H9 (cell line): ENCODE measurements at places on chromosomes 16 and 17.
A peak's percentile ranks its signal among the peaks of the same experiment; 100 is the strongest.

DNA sequence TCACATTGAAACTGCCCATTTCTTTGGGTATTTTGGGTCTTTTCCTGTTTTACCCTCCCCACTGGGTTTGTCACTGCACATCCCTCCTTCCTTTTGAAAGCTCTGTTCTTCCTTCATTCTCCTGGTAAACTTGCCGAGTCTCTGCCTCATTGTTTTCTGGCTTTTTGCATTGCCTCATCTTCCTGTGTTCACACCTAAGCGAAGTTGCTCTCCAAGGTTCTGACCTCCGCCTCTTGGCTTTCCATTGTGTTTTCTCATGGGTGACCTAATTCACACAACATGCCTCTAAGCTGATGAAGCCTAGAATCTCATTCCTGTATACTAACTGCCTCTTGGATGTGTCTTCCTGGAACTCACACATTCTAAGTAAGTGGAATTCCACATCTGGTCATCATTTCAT, 1096.1 kb upstream of the EEF2KMT start:
- peak; percentile 81 for DNase-seq

DNA sequence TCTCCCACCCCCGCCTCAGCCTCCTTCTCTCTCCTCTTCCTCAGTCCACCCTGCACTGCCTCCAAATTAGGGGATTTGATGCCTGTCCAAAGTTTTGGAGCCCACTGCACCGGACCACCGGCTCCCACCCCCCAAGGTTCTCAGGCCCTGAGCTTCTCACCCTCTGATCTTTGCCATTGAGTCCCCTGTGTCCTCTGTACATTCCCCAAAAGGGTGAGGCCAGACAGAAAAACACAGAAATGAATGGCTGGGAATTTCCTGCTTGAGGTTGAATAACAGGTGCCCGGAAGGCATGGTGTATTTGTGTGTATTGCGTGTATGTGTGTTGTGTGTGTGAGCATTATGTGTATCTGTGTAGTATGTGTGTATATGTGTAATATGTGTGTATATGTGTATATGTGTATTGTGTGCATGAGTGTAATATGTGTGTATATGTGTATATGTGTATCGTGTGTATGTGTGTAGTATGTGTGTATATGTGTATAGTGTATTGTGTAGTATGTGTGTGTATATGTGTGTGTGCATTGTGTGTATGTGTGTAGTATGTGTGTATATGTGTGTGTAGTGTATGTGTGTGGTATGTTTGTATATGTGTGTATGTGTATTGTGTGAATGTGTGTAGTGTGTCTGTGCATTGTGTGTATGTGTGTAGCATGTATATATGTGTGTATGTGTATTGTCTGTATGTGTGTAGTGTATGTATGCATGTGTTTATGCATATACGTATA, 16.0 kb upstream of the CCL17 start:
- DNase-seq, result no peak

DNA sequence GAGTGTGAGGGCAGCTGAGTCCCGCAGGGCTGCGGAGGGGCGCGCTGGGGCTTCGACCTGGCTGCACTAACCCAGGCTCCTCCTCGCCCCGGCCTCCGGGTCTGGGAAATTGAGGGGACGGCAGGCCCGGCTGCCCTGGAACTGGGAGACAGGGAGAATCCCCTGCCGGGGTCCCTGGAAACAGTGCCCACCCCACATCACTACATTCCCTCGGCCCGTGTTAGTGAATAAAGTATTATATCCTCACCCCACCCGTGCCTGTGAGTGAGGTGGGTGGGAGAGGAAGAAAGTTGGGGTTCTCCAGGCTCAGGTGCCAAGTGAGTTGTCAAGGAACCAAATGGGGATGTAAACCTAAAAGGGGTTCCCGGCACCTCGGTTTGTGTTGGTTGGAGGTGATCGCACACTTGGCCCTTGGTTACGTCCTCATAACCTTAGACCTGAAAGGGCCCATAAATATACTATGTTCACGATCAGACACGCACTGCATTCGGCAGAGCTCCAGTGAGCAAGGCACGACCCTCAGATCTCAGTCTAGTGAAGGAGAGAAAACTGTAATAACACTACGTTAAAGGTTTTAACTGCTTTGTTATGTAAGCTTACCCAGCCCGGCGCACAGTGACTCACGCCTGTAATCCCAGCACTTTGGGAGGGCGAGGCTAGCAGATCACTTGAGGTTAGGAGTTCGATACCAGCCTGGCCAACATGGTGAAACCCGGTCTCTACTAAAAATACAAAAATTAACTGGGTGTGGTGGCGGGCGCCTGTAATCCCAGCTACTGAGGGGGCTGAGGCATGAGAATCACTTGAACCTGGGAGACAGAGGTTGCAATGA, 11.2 kb downstream of the ZNF771 start:
- DNase-seq, result no peak

GRCh38 chr17:59762049-59762823, 54.8 kb downstream of the VMP1 start:
- DNase-seq, result no peak

- no peak for DNase-seq
Observed at GRCh38 chr16:86597880-86598606, 19.7 kb downstream of the FOXL1 start.

- DNase-seq, result no peak
Observed at GRCh38 chr17:50533720-50534148, 1.2 kb downstream of the EPN3 start.

DNA sequence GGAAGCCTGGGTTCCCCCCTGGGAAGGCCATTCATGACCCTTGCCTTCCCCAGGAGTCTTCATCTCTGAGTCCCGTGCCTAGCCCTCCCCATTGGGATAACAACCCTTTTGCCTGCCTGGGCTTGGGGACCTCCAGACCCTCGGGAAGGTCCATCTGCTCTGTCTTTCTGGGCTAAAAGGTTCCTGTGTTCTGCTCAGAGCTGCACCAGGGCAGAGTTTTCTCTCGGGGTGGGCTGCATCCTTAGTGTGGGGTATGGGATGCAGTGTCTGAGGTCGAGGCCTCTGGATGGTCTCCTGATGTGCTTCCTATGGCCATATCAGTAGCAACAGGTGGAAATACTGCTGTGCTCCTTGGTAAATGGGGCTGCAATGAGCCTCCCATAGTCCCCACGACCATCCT, 22.9 kb upstream of the PLLP start:
- no peak for DNase-seq

DNA sequence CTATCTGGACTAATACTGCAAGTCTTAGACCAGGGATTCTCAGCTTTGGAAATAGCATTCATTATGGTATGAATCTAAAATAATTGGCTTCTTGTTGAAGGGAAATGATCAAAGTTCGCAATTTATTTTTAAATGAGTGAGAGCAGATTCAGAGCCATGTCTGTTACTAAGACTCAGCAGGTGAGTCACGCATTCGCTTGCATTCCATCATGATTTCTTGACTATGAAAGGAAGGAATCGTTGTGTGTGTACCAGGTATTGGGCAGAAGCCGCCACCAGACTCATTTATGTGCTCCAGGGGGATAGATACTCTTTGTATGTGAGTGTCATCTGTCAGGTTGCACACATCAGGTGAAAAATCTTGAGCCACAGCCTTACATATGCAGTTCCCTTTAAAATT, 10.8 kb downstream of the GSG1L2 start:
- no peak for DNase-seq

DNA sequence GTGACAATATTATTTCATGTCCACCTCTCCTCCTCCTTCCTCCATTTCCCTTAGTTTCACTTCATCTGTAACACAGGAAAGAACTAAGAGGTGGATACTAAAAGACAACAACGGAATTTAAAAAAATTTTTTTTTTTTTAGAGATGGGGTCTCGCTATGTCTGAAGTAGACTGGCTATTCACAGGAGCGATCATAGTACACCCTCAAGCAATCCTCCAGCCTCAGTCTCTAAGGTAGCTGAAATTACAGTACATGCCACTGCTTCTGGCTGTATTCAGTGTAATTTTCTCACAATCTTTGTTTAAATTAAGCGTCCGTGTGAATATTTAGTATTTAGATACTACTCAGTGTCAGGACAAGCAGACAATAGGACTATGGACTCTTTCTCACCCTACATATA, 35.6 kb downstream of the FBXL20 start:
- DNase-seq, result no peak

- no peak for DNase-seq
Observed at GRCh38 chr17:45139533-45139920, 4.0 kb downstream of the ACBD4 start.

DNA sequence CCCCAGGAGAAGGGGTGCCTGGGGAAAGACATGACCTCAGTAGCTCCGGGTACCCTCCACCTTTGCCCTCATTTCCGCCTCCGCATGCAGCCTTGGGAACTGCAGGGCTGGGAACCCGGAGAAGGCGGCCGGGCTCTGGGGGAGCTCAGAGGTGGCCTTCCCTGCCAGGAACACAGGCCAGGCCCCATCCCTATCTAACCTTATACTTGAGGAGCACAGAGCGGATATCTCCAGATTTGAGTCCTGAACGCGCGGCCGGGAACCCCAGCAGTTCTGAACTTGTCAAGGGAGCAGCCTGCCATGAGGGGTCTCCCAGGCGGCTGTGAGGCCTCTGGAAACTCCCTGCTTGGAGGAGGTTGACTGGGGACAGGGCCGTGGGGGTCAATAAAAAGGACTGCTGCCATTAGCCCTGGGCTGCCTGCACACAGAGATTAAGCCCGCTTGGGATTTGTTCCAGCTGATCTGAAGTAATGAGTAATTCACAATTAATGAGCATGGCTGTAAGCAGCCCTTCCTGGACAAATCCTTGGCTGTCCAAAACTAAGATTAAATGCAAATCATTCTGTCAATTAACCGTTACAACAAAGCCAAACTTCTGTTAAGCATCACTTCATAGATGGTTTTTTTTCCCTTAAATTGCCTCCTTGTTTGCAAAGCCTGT, 26.3 kb upstream of the METRNL start:
- DNase-seq, result peak; percentile 49

GRCh38 chr17:20228860-20229259, 219.7 kb downstream of the SPECC1 start:
- DNase-seq, result no peak

DNA sequence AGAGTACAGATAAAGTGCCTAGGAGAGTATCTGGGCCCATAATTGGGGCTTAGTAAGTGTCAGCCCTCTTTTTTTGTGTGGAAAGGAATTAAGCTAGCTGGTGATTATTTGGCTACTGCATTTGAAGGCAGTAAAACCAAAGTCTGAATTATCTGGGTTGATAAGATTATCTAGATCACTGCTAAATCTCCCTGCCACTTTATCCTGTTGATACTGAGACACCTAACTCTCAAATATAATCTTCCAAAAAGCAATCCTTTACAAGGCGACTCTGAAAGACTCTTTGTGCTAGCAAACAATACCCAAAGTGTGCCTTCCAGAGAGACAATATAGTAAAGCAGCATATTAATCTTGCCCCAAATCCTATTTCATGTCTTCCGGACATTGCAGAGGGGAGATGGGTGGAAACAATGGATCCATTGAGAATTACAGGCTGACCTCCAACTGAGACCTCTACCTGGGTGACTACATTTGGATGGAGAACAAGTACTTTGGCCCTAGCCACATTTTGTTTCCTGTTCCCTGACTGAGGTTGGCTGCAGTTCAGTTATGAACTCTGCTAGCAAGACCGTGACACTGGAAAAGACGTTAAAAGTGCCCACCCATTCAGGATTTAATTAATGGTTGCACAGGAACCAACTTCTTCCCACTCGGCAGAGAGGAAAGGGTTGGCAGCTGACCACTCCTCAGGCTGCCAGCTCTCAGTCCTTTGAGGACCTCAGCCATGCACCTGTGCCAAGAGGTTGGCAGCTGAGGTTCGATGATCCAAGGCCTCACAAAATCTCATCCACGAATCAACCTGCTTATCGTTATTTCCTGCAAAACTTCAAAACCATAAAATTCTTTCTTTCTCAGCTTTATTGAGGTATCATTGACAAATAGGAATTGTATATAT, 72.6 kb downstream of the SYCE1L start:
- DNase-seq, result no peak

DNA sequence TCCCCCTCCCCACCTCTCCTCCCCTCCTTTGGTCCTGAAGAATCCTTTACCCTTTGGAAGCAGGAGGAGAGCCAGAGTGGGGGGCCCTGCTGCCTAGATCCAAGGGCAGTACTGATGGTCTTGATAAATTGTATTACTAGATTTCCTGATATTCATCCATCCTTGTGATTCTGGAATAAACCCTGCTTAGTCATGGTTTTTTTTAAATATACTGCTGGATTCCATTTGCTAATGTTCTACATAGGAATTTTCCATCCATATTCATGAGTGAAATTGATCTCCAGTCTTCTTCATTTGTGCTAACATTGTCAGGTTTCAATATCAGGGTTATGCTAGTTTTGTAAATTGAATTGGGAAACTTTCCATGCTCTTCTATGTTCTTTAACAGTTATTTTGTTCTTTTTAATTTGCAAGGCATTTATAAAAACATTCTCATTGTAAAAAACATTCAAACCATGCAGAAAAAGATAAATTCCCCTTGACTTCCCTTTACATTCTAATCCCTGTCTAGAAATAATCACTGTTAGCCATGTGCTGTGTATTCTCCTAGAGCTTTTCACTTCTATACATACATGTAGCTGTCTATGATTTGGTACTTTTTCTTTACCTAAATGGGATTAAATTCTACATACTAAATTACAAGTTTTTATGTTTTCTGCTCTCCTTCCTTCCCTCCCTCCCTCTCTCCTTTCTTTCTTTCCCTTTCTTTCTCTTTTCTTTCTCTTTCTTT, 56.7 kb downstream of the CCDC42 start:
- DNase-seq, result no peak

- DNase-seq, result no peak
Observed at GRCh38 chr16:10871157-10871991, 5.6 kb upstream of the CIITA start.

DNA sequence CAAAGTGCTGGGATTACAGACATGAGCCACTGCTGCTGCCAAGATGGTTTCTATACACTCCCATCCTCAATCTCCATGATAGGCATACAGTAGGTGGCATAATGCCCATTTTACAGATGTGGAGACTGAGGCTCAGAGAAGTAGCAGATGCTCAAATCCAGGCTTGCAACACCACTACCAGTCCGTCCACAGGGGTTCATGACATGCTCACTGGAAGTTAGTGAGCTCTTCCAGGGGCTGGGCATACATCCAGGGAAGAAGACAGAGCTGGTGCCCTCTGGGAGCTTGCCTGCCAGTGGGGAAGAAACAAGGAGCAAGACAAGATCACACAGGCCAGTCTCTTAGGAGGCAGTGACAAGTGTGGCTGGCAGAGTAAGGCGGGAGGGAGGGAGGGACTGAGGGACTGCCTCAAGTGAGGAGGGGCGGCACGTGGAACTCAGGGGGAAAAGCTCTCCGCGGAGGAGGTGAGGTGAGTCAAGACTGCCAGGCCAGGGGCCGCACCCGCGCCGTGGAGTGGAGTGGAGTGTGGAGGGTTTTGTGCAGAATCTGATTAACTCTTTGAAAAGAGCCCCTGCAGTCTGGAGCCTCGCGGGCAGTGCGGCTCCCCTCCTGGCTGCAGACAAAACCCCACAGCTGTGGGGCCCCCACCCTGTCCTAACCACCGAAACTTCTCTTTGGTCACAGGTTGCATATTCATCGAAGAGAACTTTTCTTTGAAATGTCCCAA, 27.9 kb downstream of the SREBF1 start:
- no peak for DNase-seq

GRCh38 chr17:81973432-81973831, 4.0 kb upstream of the ASPSCR1 start:
- no peak for DNase-seq

- no peak for DNase-seq
Observed at GRCh38 chr16:60181536-60181935, 1447.4 kb upstream of the GOT2 start.

- DNase-seq, result no peak
Observed at GRCh38 chr17:41052566-41052965, 2.5 kb downstream of the KRTAP2-2 start.
